Upper lobe of right lung (tissue), 1 donor: ENCODE measurements at places on chromosomes 5 and 9. TPM values are rescaled to one million over a fixed set of nuclear protein-coding genes. Genes with fewer than 3 reads are reported as not detected.

The FOXD4L3 gene
- total RNA-seq = not detected

The PCDHGA4 gene
- total RNA-seq = 3.9 TPM

The PCDHA2 gene
- total RNA-seq = 0.35 TPM

- H3K27ac ChIP-seq = no peak overlapping the region
- H3K27me3 ChIP-seq = no peaks in the 10 kb centered on the region
- no peak overlapping the region for H3K4me3 ChIP-seq
- no peak for DNase-seq
- no peaks in the 10 kb centered on the region for H3K36me3 ChIP-seq
Observed at GRCh38 chr9:133735415-133735775, 2.8 kb downstream of the SARDH start.

DNA sequence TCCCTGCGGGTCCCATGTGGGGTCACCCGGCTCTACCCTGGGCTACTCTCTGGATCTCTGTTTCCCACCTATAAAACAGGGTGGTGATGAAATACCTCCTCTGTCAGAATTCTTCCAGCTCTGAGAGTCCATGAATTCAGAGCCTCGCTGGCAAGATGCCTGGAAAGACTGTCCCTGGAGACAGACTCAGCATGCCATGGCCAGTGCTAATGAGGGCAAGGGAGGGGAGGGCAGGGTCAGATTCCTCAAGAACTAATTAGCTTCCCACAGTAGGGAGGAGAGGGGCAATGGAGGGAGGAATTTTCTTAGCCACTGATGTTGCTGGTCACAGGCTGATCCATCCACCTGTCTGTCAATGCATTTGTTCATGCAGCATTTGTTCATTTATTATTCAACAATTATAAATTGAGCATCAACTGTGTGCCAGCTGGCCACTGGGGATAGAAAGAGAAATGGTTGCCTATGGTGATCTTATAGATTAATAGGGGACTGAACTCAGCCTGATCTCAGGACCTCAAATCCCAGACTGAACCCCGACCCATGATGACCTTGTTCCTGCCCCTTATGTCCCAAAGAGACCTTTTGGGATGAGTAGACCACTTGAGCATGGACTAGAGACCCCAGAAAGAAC, 4.7 kb downstream of the SYNPO start:
- H3K4me3 ChIP-seq = no peak overlapping the region
- no peak for DNase-seq
- H3K36me3 ChIP-seq = peaks cover 21% of the 10 kb centered on the region

- no peaks in the 10 kb centered on the region for H3K36me3 ChIP-seq
- peaks cover 52% of the 10 kb centered on the region for H3K4me1 ChIP-seq
- H3K27me3 ChIP-seq = no peaks in the 10 kb centered on the region
- peak overlapping the region; percentile 87 for H3K4me3 ChIP-seq
- H3K27ac ChIP-seq = no peak overlapping the region
Observed at GRCh38 chr5:95958310-95959014, 3.2 kb downstream of the ELL2 start.

DNA sequence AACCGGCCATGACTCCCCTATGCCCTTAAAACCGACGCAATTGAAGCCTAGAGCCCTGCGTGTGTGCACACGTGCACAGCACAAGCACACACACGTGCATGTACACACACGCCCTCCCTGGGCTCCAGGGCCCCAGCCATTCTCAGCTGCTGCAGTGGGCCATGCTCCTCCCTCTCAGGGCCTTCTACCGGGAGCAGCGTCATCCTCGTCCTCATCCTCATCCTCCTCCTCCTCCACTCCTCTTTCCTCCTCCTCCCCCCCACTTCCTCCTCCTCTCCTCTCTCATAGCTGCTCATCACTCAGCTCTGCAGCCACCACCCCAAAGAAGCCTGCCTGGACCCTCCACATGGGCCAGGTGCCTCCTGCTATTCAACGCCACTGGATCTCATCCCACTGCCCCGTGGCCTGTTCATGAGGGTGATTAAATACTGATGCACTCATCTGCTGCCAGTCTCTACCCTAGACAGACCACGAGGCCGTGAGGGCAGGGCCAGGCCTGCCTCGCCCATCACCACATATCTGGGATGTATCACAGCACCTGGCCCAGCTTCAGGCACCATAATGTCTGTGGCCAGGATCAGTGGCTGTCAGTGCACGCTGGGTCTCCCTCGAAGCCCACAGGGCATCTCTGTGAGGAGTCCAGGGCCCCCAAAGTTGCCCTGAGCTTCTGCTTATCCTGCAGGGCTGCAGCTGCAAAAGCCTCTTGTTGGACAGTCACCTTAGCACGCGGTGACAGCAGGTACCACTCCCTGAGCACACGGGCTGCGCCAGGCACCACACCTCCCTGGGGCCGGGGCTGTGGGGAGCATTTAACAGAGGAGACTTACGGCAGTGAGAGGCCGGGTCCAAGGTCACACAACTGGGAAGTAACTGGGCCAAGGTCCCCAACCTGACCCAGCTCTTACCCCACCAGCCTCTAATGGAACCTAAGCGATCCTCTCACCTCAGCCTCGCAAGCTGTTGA, 9.8 kb downstream of the FAM78A start:
- no peaks in the 10 kb centered on the region for H3K36me3 ChIP-seq
- H3K27me3 ChIP-seq = no peaks in the 10 kb centered on the region
- no peak overlapping the region for H3K4me3 ChIP-seq
- no peak for DNase-seq
- H3K4me1 ChIP-seq = peaks cover 31% of the 10 kb centered on the region

DNA sequence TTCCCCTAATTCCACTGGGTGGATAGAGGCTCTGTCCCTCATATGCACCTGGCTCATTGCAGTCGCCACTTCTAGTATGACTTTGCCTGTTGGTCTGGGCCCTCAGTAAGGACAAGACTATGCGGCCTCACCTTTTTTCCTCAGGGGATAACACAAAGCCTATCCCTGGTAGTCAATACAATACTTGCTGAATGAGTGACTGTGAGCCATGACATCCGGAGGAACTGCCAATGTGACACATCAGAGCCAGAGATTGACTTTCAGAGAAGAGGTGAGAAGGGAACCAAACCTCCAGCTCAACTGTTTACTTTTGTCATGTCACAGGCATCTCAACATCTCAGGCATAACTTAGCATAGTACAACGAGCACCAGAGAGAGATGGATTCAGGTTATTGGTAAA, 371.3 kb downstream of the DMRT2 start:
- no peaks in the 10 kb centered on the region for H3K4me1 ChIP-seq
- H3K27ac ChIP-seq = no peak overlapping the region
- no peak for DNase-seq
- no peak overlapping the region for H3K4me3 ChIP-seq

DNA sequence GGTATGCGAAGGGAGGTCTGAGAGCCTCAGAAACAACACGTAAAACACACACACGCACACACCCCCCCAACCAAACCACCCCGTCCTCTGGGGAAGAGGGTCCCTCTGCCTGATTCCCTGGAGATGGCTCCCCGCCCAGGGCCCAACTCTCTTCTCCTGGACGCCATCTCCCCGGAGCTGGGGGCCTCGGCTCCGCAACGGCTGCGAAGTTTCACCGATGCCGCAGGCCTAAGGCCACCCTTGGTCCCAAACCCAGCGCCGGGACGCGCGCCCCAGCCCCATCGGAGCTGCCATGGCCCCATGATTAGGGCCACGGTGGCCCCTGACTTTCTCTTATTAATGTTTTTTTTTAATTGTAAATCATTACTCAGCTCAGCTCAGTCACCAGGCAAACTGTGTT, 181.4 kb upstream of the TBCA start:
- no peaks in the 10 kb centered on the region for H3K36me3 ChIP-seq
- H3K4me3 ChIP-seq = no peak overlapping the region
- peaks cover 57% of the 10 kb centered on the region for H3K27me3 ChIP-seq

- H3K36me3 ChIP-seq = no peaks in the 10 kb centered on the region
- DNase-seq = no peak
- H3K27ac ChIP-seq = no peak overlapping the region
- no peak overlapping the region for H3K4me3 ChIP-seq
- no peaks in the 10 kb centered on the region for H3K27me3 ChIP-seq
Observed at GRCh38 chr5:108216890-108217289, 165.0 kb downstream of the FBXL17 start.

GRCh38 chr5:95985249-95985648, 23.6 kb upstream of the ELL2 start:
- no peaks in the 10 kb centered on the region for H3K36me3 ChIP-seq
- no peaks in the 10 kb centered on the region for H3K27me3 ChIP-seq
- H3K27ac ChIP-seq = no peak overlapping the region
- H3K4me3 ChIP-seq = no peak overlapping the region
- H3K4me1 ChIP-seq = no peaks in the 10 kb centered on the region
